Regular cardiac myocyte (primary cell): ENCODE measurements at places on chromosomes 1 and 21. TPM values are rescaled to one million over a fixed set of nuclear protein-coding genes. Genes with fewer than 3 reads are reported as not detected.

LRRC71 gene
- under 0.01 and 0.56 TPM in 2 replicates for total RNA-seq

ADCY10 gene
- 0.19 and 0.56 TPM in 2 replicates for total RNA-seq

PIGP gene
- 4.2 and 5.4 TPM in 2 replicates for total RNA-seq

KDF1 gene
- 0.28 TPM in 1 of 2 replicates, not detected in the other for total RNA-seq

MFAP2 gene
- total RNA-seq: 4.6 and 7.9 TPM in 2 replicates

RGS18 gene
- not detected in 2 replicates for total RNA-seq

KRTAP11-1 gene
- total RNA-seq: not detected in 2 replicates

TNNT2 gene
- total RNA-seq: not detected in 2 replicates

TTC22 gene
- not detected in 2 replicates for total RNA-seq

OR2M3 gene
- not detected in 2 replicates for total RNA-seq

PIK3C2B gene
- 0.28 and 0.96 TPM in 2 replicates for total RNA-seq

ARHGEF10L gene
- 18.6 and 20.1 TPM in 2 replicates for total RNA-seq

FALEC gene
- total RNA-seq: 0.28 TPM in 1 of 2 replicates, not detected in the other

NSUN4 gene
- 12.4 and 19.2 TPM in 2 replicates for total RNA-seq
